NCI-H1417 treated with DMSO at 0.1 percent for 48 hours (cell line): ENCODE measurements at places on chromosomes 7 and 10.

GRCh38 chr7:158351481-158351880, 236.1 kb downstream of the PTPRN2 start:
- DNase-seq: no peak

DNA sequence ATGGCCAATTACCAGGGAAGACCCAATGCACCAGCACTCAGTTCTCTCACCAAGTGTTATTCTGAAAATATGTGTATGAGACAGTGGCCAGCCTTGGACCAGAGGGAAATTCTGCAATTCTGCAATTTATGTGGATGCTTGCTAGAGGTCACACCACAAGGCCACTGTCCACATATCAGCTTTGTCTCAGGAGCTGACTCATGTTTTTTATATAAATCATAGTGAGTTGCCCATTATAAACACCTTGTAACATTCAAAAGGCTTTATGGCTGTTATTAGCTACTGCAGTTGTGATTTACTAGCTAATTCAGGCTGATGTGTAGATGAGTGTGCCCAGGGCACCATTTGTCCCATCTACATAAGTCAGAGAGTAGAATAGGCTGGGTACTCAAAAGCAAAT, 649.0 kb downstream of the LRMDA start:
- DNase-seq: no peak

- DNase-seq: no peak
These were observed 5.0 kb upstream of the CALML5 start for GRCh38 chr10:5504146-5505072.

- DNase-seq: no peak
These were observed 269.9 kb upstream of the MKLN1 start for GRCh38 chr7:131057794-131058070.

- DNase-seq: no peak
These were observed 450.7 kb downstream of the HTR7 start for GRCh38 chr10:90407131-90407530.

GRCh38 chr7:82268632-82269031, 174.9 kb downstream of the CACNA2D1 start:
- no peak for DNase-seq

DNA sequence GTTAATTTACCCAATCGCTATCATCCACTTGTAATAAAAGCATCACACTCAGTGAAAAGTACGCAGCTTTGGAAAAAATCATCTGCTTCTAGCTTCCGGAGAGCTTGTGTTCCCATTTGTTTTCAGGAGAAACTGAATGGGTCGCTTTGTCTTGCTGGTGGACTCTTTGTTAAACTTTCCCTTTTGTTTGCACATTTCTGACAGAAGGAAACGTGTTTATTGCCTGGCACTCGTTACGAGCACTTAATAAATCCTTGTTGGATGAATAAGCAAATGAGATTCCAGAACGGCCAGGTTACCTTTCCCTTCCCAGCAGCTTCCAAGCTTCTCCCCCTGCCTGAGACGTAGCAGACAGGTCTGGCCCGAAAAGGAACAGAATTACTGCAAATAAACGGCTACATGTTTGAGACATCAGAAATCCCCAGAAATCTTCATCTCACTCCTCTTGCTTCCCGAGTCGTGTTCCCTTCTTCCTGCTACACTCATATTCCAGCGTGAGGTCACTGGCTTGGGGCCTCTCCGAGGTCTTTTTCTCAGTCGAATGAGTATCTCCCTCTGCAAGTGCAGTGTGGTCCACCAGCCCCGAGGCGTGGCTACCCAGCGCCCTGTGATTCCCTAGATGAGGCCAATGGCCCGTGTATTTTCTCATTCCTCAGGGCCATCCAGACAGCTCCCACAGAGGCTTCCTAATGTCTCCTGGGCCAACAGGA, 167.2 kb downstream of the FRMD4A start:
- DNase-seq: no peak

GRCh38 chr10:65470986-65471385, 1454.8 kb upstream of the LRRTM3 start:
- DNase-seq: no peak

GRCh38 chr7:47477191-47478016, 104.5 kb downstream of the TNS3 start:
- DNase-seq: no peak

DNA sequence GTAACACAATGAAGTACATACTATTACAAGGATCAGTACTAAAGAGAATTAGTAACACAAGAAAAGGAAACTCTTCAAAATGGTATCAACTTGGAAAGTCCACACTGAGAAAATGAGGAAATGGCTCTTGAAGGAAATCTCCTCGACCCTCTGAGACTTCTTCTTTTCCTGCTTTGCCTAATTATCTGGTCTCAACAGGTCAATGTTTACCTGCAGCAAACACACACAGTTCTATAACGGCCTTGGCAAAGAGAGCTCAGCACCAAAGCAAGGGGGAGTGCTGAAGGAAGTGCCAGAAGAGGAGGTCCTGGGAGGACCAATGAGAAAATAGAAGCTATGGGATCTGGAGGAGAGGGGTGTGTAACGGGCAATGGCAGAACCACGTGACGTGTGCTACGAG, 21.9 kb downstream of the CHCHD3 start:
- DNase-seq: no peak

- DNase-seq: no peak
These were observed 23.8 kb downstream of the ENO4 start for GRCh38 chr10:116873134-116873533.

DNA sequence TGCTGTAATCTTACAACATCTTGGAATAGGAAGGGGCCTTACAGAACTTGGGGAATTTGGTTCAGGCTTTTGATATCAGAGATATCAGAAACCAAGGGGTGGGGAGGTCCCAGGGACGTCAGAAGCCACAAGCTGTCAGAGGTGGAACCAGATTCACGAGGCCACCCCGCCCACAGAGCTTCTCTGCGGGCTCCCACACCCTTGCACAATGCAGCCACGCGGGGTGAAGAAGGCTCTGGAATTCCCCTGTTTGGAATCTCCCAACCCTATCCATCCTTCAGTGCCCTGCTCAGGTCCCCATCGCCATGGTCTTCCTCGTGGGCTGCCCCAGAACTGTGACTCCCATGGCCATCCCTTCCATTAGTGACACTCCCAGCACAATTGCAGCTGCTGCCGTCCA, 247.1 kb upstream of the SHH start:
- no peak for DNase-seq

GRCh38 chr7:92547579-92547978, 19.0 kb downstream of the RBM48 start:
- no peak for DNase-seq

- DNase-seq: no peak
These were observed 27.7 kb downstream of the PPP2R2D start for GRCh38 chr10:131928248-131929095.

DNA sequence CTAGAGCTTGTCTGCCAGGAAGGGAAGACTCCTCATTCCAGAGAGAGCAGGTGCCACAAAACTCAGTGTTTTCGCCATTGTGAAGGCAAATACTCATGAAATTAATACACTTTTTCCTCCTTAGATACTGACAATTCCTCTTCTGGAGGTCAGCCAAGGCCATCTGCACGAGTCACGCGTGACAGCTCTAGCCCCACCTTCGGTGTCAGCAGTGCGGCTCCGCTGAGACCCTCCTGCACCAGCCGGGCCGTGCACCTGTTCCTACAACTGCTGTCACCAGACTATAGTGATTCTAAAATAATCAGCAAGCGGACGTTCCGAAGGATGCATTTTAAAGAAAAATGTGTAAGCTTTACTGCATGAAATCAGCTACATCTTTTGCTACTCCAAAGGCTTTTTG, 127.7 kb downstream of the DIP2C start:
- DNase-seq: no peak

DNA sequence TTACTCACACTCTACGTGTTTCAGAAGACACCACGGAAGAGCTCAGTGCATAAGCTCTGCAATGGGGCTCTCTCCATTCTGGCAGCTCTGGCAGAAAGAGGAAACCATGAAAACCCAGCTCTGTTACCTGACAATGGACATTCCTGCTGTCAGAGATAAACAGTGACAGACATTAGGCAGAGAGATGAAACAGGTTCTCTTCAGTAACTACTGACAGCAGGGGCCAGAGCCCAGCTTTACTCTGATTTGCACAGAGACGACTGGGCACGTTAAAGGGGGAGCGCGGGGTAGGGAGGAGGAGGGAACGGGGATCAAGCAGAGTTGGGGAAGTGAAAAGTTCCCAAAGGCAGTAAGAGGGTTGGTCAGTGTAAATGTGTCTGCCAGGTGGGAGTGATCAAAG, 206.1 kb downstream of the RAMP3 start:
- DNase-seq: no peak

GRCh38 chr7:80600046-80600445, 38.4 kb upstream of the CD36 start:
- DNase-seq: no peak

DNA sequence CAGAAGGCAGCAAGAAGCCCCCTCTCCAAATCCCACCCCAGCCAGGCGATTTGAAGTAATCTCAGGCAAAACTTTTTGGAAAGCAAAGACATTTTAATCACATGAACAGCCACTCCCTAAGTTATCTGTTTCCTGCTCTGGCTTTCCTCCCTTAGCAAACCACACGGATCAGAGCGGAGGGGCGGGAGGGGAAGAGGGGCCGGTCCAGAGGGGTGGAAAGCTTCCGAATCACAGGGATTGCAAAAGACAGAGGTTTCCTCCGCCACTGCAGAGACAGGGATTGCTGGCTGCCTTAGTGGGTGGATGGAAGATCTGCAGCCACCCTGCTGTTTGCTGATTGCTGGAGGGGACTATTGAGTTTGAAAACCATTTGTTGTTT, 41.2 kb downstream of the ZCCHC24 start:
- DNase-seq: no peak

- DNase-seq: no peak
These were observed 86.5 kb upstream of the GRB10 start for GRCh38 chr7:50869108-50869725.

- no peak for DNase-seq
These were observed 55.3 kb downstream of the RASGEF1A start for GRCh38 chr10:43211431-43212042.

DNA sequence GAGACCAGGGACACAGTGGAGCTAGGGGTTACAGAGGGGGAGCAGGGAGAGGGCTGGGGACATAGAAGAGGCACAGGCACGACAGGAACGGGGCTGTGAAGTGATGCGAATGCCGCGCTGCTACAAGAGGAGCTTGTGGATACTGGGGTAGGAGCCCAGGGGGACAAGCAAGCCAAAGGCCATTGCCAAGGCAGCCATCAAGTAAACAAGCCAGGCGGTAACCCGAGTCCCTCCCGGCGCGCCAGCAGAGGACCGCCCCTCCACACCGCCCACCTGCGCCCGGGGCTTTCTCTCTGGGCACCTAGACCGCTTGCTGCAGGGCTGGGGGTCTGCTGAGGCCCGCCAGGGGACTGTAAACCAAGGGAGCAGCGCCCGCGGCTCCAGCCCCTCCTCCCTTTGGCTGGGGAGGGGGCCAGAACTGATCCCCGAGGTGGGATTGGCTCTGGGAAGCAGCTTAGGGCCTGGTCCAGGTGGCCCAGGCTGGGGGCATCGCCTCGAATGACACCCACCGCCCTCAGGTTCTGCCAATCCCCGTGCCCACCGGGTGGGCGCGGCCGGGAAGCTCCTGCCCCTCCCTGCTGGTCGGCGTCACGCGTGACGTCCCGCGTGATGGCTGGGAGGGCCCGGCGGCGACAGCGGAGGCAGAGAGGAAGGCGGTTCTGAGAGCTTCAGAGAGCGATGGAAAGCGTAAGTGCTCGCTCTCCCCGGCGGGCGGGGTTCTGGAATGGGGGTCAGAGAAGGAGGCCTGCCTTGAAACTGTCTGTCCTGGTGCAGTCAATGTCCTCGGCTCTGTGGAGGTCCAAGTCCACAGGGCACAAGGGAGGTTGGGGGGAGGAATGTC, 982 bp downstream of the SFXN3 start:
- DNase-seq: no peak
